ENCODE measurements at places on chromosomes 1 and 21. TPM values are rescaled to one million over a fixed set of nuclear protein-coding genes. Genes with fewer than 3 reads are reported as not detected.
A peak's percentile ranks its signal among the peaks of the same experiment; 100 is the strongest.

- no peak for DNase-seq
Observed at GRCh38 chr1:39722495-39722894, 16.2 kb upstream of the PPIE start.

DNA sequence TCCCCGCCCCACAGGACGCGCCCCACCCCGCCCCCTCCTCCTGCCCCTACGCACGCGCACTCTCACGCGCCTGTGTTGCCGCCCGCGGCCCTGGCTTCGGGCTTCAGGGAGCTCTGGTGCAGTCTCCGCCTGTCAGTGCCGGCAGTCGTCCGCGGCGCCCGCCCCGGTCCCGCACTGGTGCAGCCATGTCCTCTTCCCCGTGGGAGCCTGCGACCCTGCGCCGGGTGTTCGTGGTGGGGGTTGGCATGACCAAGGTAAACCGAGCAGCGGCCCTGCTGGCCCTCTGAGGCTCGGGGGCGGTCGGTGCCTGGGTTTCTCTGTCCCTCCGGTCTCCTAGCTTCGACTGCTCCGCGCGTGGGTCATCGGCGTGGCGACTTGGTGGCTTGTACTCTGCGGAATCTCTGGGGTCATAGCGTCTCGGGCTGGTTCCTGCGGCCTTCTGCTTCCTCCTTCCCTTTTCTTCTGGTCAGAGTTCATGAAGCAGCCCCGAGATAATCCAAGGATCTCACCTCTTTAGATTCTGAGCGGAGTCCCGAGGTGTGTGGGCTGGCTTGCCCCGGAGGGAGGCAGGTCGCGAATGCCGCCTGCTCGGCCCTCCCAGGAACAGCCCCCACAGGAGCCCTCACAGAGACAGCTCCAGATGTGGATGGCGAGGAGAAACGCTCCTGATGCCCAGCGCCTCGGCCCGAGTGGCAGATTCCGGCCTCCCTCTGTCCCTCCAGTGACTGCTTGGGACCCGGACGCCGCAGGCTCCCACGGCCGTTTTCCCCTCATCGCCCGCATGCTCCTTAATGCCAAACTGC, at the start of gene SCP2:
Gene SCP2 (plus strand): TSS at position 65 of the 803 bp plus-strand sequence. CDS start 121 bp downstream, at position 186.
- peak; percentile 88 for DNase-seq

The DMRTA2 gene
- not detected for total RNA-seq

- DNase-seq, result no peak
Observed at GRCh38 chr1:1954831-1955441, 35.9 kb upstream of the TMEM52 start.

GRCh38 chr1:66156144-66156543, 363.4 kb downstream of the PDE4B start:
- DNase-seq, result no peak

DNA sequence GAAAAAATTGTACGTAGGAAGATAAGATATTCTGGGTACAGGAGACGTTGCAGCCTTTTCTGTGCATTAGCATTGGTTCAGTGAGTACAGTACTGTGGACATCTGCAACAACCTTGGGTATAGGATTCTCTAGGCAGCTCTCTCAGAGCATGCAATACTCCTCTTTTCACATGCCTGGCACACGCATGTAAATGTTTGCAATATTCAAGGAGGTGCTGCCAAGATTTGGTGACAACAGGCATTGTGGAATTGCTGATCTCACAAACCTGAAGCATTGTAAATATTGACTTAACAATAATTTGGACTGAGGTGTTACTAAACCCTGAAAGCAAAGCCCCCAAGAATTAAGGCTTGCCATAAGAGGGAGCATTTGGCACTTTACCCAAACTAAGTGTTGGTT, 126.8 kb downstream of the GRIK1 start:
- DNase-seq, result no peak

DNA sequence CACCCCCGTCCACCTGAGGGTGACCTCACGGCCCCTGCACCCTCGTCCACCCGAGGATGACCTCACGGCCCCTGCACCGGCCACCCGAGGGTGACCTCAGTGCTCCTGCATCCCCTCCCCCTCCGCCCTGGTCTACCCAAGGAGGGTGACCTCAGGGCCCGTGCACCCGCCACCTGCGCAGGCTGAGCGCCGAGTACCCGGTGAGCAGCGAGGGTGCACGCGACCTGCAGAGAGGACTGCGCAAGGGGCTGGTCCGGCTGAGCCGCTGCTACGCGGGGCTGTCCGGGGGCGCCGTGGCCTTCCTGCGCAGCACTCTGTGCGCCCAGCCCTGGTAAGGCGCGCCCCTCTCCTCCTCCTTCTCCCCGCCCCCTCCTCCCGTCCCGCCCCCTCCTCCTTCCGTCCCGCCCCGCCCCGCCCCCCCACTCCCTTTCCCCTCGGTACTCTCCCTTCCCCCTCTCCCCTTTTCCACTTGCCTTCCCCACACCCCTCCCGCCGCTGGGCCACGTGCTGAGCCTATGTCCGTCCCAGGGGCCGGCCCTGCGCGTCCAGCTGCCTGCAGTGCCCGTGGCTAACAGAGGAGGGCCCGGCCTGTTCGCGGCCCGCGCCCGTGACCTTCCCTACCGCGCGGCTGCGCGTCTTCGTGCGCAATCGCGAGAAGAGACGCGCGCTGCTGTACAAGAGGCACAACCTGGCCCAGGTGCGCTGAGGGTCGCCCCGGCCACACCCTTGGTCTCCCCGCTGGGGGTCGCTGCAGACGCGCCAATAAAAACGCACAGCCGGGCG, 28.4 kb downstream of the TRIM11 start:
- peak; percentile 82 for DNase-seq

GRCh38 chr1:34906756-34907155, 22.7 kb downstream of the DLGAP3 start:
- DNase-seq, result no peak

DNA sequence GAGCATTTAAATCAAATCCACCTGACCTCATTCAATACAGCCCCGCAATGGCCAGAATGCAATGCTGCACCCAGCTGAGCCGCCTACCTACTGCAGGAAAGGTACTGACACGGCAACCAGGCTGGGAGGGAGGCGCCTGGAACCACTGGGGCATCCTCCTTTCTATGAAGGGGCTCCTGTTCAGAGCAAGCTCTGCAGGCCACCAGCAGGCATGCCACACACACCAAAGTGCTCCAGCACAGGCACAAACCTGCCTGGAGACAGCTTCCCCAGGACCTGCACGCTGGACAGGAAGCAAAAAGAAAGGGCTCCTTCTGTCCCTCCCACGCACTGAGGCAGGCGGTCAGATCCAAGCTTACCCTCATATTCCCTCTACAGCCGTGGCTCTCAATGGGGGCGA, 21.2 kb downstream of the CTNNBIP1 start:
- DNase-seq, result no peak

GRCh38 chr1:236425031-236425663, 31.1 kb downstream of the EDARADD start:
- no peak for DNase-seq

GRCh38 chr1:222618880-222619596, 1.1 kb downstream of the MIA3 start:
- DNase-seq, result peak; percentile 28

The TMEM125 gene
- 0.41 TPM for total RNA-seq

DNA sequence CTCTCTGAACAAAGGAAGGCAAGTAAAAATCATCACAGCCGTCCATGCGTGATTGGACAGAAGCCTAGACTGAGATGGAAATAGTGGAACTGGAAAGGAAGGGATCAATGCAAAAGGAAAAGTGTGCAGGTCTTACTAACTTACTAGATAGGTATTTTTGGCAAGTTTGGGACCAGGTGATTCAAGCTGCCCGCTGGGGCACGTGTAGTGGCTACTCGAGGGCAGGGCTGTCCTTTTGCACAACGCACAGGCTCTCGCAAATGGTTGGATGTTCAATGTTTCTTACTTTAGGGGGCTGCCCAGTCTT, 566 bp upstream of the ALG6 start:
- no peak for DNase-seq

GRCh38 chr1:56256153-56257000, 323.0 kb downstream of the PLPP3 start:
- no peak for DNase-seq

DNA sequence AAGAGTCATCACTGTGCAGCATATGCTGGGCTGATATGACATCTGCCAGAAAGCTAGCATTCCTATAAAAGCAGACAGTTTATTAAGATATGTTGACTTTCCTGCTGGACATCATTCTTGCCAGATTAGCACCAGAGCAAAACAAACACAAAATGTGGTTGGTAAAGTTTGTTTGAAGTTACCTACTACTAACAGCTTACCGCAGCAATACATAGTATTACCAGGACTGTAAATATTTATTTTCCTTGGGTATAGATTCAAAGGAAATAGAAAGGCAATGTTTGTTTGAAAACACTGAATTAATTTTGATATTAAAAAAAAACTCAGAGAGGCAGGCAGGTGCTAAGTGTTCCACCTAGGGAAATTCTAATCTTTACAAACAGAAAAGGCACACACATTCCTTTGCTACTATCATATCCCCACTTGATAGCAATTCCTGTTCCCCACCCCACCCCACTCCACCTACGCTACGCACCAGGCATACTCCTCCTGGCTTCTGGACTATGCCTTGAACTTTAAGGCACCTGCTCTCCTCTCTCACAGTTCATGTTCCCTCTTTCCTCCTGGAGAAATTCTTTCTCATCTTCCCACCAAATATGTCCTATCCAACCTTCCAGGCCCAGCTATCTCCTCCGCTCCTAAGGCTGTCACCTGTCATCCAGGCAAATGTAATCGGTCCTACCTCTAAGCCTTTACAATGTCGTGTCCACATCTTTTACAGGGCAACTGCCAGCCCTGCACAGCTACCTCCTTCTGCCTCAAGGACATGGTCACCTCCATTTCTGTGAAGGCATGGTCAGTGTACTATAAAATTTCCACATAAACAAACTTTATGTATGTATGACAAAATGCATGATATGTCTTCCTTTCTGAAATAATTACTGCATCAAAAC, 34.7 kb downstream of the PTPN14 start:
- DNase-seq, result no peak

- no peak for DNase-seq
Observed at GRCh38 chr1:61368876-61369275, 286.5 kb downstream of the NFIA start.

GRCh38 chr1:33244143-33244808, 12.0 kb upstream of the ZNF362 start:
- DNase-seq, result no peak

DNA sequence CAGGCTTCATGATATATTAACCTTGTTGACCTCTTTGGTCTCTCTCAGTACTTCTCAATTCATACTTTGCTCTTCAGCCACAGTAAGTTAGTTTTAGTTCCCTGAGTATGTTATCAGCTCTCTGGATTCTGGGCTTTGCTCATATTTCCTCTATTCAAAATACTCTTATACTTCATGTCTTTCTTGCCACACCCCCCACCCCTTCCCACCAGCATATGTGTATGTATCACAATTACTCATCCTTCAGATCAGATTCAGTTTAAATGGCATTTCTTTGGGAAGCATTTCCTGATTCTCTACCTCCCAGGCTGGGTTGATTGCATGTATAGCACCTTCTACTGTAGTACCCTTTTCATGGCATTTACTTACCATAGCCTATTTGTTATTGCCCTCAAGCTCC, 28.3 kb downstream of the SLC30A7 start:
- DNase-seq, result no peak

GRCh38 chr21:44337941-44338895, 972 bp downstream of the CFAP410 start:
- DNase-seq, result peak; percentile 75

The SNX7 gene
- 19.7 TPM for total RNA-seq

DNA sequence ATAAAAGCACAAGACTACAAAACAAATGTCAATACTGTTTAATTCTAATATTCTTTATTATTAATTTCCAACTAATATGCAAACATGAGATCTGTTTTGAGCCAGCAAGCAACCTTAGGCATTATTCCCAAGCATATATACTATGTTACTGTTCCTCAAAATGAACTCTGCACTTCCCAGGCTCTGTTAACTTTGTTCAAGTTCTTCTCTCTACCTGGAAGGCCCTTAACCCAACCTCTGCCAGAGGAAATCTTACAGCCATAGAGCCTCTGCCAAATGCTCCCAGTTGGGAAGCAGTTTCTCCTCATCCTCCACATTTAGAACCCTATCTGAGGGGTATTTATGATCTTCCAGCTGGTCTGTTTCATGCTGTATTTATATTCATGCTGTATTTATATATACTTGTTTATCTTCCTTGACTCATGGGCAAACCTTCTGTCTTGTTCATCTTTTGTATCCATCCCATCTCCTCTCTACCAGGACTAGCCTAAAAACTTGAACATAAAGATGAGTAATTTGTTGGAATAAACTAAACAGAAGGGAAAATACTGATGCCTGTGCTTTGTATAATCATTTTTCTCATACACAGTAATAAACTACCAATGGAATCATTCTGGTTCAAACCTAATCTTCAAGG, 5.3 kb downstream of the IVNS1ABP start:
- DNase-seq, result no peak

GRCh38 chr1:53176452-53177208, 20.0 kb upstream of the CPT2 start:
- DNase-seq, result peak; percentile 39

DNA sequence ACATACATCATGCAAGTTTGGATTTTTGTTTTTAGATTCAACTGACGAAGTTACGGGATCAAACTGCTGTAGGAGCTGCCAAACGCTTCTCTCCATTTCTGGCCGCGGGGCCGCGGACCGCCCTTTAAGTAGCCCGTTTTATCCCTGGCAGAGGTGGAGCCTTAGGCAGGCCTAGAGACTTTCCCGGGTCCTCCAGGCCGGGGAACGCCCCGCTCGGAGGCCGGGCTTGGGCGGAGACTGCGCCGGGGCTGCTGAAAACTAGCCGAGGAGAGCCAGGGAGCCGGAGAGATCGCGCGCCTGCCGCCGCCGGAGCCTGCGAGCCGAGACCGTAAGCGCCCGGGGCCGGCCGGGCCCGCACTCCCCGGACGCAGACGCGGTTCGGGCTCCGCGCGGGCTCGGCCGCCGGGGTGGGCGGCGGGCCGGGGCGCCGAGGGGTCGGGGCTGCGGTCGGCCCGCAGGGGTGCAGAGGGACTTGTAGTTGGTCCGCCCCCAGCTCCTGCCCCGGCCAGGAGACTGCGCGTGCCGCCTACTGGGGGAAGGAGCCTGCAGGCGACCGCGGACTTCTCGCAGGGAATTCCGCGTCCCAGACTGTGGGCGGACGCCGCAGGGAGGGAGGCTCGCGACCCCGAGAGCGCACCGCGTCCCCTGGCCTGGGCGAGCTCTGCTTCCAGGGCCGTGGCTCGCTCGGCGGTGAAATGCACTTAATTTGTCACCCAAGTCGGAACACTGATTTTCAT, at the start of gene EPHX1:
Gene EPHX1 (plus strand): TSS at position 283 of the 737 bp plus-strand sequence. CDS start 18,606 bp downstream, outside the sequence.
- DNase-seq, result peak; percentile 94

DNA sequence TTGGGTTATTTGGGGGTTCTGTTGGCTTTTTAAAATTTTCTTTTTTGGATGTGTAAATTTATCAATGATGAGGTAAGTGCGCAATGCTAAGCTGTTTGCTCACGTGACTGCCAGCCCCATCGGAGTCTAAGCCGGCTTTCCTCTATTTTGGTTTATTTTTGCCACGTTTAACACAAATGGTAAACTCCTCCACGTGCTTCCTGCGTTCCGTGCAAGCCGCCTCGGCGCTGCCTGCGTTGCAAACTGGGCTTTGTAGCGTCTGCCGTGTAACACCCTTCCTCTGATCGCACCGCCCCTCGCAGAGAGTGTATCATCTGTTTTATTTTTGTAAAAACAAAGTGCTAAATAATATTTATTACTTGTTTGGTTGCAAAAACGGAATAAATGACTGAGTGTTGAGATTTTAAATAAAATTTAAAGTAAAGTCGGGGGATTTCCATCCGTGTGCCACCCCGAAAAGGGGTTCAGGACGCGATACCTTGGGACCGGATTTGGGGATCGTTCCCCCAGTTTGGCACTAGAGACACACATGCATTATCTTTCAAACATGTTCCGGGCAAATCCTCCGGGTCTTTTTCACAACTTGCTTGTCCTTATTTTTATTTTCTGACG, 3.1 kb downstream of the OLIG2 start:
- DNase-seq, result no peak

GRCh38 chr1:155910621-155911121, 478 bp downstream of the RIT1 start:
- DNase-seq, result no peak

The ADGRL4 gene
- total RNA-seq, result 30.6 TPM

Measured in left cardiac atrium (tissue), 4 donors.